ENCODE measurements at places on chromosomes 12 and 14.
A peak's percentile ranks its signal among the peaks of the same experiment; 100 is the strongest.

GRCh38 chr12:6323340-6323994, 13.0 kb downstream of the PLEKHG6 start:
- DNase-seq: peak; percentile 89

GRCh38 chr12:17680220-17680619, 409.8 kb downstream of the RERGL start:
- no peak for DNase-seq

- peak; percentile 78 for DNase-seq
These were observed 35.3 kb upstream of the CSRNP2 start for GRCh38 chr12:51118706-51119105.

- no peak for DNase-seq
These were observed 487.1 kb downstream of the AACS start for GRCh38 chr12:125552295-125552694.

GRCh38 chr12:64687816-64688215, 71.4 kb downstream of the GNS start:
- no peak for DNase-seq

DNA sequence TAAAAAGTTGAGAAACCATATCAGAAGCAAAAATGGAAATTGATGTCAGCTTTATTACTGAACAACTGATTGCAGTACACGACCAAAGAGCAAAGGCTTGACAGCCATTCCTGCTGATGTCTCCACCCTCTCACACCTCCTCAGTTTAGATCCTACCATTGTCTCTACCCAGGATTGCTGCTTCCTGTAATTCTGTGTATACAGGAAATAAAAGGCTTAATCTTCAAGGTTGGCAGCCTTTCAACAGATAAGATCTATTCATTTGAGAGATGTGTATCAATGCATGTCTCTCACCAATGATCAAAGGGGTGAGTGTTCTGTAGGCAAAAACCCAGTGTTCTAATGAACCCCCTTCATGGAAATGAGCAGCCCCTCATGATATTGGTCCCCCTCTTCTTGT, 27.0 kb downstream of the SLCO1C1 start:
- no peak for DNase-seq

All from kidney epithelial cell (primary cell).